Stimulated activated CD8-positive, alpha-beta memory T cell treated with anti-CD3 and anti-CD28 coated beads, Interleukin-2, amount 100 ng/mL, for 1 hour (primary cell): ENCODE measurements at places on chromosomes 2 and 18.

DNA sequence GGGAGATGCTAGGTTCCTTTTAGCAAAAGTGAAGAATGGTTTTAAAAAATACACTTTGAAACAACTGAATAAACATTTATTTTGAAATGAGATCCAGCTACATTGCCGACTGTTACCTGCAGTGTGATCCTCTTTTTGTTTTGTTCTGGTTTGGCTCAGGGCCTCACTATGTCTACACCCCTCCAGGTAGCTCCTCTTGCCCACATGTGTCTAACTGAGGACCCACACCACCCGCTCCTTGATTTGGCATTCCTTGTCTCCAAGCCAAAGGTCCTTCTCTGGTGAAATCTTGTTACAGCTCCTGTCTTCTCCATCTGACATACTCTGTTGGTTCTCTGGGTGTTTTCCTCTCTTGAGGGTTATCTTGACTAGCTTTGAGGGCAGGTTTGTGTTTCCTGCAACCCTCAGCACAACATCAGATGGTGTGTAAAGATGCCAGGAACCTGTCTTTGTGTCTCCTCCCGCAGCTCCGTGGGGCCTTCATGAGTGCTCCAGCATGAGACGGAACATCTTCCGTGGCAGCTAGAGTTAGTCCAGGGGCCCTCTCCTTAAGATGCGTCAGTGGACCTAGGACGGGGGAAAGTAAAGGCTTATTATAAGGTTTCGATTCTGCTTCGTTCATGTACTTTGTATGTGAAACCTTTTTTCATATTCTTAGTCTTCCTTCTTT is 32.1 kb downstream of the MAP4K4 start:
- DNase-seq, result no peak

DNA sequence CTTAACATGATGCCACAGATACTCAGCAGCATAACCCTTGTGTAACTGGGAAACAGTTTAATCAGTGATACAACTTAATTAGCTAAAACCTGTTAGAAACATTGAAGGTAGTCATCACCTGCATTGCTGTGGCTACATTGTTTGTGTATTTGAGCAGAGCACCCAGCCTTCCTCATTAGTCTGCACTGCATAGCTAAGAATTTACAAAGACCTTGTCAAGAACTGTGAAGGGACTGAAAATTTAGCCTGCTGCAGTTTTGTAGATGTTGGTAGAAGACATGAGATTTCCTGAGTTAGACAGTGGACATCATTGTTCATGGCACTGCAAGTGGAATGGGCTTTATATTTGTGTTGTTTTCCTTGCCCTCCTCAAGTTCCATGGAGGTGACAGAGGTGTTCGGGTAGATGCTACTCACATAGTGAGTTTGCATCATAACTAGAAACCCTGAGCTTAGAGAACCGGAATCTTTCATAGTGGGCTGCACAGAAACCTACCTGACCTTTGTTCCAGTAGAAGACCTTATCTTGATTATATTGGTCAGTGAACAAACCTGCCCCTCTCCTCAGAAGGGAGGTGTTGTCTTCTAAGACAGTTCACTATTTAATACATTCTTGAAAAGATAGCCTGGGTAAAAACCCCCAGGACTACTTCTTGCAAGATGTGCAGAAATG is 12.5 kb downstream of the VAPA start:
- DNase-seq, result no peak

GRCh38 chr2:48131539-48132270 is 225.4 kb upstream of the FBXO11 start:
- DNase-seq, result no peak

DNA sequence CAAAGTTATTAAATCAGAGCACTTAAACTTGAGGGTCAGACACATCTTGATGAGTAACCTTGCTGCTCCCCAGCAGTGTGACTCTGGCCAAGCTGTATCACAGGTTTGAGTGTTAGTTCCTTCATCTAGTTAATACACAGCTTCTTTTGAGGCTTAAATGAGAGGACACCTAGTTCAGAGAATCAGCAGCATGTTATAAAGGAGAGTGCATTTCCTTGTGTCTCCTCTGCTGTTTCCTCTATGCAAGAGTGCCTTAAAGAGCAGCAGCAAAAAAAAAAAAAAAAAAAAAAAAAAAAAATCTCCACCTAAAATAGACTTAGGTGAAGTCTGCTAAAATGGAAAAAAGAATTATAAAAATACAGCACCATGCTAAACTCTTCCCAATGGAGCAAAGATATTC is 261.9 kb downstream of the TCF4 start:
- no peak for DNase-seq

DNA sequence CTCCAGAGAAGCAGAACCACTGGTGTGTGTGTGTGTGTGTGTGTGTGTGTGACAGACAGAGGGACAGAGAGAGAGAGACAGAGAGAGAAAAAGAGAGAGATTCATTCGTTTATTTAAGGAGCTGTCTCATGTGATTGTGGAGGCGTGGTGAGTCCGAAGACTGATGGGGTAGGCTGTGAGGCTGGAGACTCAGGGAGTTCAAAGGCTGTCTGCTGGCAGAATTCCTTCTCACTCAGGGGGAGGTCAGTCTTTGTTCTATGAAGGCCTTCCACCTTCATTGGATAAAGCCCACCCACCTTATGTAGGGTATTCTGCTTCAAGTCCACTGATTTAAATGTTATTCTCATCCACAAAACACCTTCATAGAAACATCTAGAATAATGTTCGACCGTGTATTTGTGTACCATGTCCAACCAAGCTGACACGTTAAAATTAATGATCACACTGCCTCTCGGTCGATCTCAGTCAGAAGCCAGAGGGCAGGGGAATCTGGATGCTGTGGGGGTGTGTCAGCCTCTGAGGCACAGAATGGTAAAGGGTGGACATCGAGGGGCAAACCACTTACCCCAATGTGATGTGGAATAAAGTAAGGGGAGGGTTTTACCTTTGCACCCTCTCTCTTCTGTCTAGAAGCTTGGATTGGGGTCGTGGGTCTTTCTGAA is 275.6 kb downstream of the SLC4A3 start:
- DNase-seq, result no peak

DNA sequence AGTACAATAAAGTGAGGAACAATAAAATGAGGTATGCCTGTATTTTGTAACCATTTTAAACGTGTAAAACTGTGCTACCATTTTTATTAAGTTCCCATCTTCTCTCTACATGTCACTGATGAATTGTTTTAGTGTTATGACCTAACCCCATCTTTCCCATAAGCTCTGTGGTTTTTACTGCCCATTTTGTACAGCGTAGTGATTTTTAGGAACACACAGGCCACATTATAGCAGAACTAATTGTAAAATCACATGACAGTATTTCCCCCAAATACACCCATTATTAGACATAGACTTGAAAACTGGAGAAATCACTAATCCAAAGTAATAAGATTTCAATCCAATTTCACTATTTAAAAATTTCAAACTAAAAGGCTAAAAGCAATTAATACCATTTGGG is 130.7 kb downstream of the TMEM247 start:
- no peak for DNase-seq

DNA sequence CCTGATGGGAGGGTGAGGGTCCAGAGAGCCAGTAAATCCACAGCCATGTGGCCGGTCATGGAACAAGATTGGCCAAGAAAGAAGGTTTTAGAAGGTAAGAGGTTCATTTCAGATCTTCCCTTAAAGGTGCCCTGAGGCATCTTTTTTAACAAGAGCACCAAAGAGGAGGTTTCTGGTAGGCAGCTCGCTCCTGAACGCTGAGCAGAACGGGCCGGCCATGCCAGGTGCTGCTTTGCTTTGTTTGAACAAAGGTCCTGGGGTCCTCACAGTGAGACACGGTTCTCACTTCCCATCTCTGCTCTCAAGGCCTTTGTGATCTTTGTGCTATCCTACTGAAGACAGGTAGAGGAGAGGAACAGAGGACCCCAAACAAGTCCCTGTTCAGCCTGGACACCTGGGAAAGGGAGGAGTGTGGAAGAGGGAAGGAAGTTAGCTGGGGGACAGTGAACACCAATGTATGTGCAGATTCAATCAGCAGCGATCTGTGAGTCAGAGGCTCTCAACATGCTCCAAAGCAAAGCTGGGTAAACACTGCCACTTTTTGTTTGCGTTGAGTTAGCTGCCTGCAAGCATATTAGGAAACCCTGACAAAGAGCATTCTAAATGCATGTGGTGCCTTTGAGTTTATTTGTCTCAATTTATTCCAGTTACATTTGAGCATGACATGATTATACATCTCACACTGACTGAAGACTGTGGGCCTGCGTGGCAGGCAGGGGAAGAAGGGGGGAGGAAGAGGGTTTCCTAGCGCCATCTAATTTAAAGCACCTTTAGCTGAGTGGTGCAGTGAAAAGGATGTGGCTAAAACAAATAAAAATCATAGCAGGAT is 102.4 kb downstream of the ASB1 start:
- DNase-seq, result no peak

DNA sequence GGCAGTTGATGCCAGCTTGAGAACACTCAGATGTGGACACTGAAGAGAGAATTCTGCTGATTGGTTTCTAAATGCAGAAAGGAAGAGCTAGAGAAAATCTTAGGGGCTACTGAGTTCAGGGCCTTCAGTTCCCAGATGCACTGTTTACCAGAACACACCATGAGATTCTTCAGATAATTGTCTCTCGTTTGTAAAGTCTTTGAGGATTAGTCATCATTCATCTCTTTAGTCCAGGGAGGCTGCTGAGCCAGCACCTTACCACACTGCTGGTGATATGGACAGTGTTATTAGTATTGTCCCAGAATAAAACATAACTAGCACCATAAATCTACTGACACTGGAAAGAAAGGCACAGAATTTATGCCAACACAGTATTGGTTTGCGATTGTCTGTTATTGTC is 690.8 kb upstream of the CELF4 start:
- no peak for DNase-seq

GRCh38 chr2:172179045-172179701 is 76.5 kb upstream of the DLX2 start:
- no peak for DNase-seq

DNA sequence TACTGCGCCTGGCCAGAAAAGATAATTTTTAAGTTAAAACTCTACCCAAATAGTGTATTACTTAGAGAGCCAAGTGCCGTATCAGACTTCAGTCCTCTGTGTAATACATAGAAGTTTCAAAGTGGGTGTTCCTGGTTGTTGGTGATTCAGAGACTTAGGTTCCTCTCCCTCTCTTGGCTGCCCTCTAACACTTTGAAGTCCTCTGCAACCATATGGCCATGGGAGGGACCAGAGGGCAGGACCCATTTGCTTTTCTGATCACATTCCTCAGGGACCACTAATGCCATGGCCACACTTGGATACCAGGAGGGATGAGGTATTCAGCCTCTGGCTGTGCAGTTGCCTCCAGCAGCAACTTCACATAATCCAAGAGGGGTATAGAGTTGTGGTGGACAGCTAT is 131.5 kb downstream of the CAPN13 start:
- no peak for DNase-seq

DNA sequence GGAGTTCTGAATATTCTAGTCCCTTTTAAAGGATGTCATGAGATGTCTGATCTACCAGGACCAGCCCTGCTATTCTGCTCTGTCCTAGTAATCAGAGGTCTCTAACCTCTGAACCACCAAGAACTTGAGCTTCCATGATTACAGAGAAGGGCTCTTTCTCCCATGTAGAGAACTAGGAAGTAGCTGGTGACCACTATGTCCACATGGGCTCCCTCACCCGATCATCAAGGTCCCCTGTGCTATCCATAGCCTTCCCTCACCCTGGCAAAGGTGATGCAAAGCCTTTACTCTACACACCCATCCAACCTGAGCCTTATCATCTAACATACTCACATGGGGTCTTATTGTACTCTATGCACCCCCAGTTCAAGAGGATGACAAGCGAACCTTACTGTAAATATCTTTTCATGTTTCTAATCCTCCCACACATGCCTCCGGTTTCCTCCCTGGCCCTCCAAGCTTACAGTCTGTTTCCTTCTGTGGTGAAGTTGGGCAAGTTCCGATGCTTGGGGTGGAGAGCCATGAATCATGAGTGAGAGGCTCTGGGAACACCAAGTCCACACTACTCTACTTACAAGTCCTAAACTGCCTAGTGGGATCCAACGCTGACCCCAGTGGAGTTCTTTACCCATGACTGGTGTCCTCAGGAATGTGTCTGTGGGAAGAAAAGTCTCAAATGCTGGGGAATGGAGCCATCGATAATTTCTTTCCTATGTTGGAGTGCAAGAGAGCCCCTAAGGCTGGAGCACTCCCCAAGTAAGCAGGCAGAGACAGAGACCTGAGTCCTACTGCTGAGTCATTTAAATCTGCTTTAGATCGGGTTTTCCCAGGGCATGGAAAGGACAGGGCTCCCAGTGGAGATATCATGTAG is 73.3 kb upstream of the KLF7 start:
- DNase-seq, result no peak

DNA sequence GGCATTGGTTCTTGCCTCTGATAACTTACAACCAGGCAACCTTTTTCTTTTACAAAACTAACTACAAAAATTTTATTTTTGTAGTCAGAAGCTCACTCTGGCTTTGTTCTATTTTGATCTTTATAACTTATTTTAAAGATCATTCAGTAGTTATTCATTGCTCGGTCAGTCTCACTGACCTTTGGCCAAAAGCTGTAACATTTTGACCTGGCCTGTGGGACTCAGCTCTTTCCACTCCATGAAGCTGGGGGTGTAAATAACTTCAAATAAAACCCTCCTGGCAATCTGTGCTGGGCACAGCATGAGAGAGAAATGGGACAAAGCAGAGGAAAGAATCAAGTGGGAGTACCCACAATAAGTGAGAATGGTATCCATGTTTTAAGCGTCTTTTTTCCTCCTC is 380.7 kb downstream of the SETBP1 start:
- DNase-seq, result no peak

DNA sequence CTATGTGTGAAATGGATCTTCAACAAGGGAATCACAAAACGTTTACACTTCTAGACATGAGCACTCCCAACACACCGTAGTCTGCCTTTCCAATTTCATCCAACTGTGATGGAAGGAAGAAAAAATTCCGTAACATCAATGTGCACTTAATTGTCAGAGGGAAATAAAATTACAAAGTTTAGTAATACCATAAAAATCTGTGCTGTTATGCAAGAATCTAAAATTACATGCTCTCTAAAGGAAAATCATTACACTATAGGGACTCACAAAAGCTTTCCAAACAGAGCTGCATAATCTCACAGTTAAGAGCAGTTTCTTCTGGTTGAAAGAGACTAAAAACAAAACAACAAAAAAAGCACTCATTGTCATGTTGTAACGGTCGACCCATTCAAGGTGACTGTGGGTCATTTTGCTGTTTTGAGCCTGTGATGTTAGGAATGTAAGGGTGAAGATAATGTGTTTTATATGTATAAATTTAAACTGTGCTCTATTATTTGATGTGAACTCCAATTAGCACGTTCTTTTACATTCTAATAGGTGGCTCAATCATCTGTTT is 698.0 kb downstream of the TDRD15 start:
- DNase-seq, result no peak

DNA sequence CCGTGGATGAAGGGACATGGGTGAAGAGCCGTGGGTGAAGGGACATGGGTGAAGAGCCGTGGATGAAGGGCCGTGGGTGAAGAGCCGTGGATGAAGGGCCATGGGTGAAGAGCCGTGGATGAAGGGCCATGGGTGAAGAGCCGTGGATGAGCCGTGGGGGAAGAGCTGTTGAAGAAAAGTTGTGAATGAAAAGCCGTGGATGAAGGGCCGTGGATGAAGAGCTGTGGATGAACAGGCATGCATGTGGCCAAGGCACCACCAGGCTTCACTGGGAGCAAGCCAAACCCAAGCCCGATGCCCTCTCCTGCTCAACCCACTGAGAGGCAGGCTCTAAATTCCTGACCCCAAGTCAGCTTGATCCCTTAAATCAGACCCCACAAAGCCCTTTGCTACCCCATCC is 10.6 kb downstream of the OR6B3 start:
- no peak for DNase-seq

- no peak for DNase-seq
These were observed 32.1 kb downstream of the ADRA2B start for GRCh38 chr2:96083989-96084857.

- DNase-seq, result no peak
These were observed 32.5 kb upstream of the NT5DC4 start for GRCh38 chr2:112688086-112688880.
